Sigmoid colon (tissue), 7 donors: ENCODE measurements at places on chromosomes 2 and 18. TPM values are rescaled to one million over a fixed set of nuclear protein-coding genes. Genes with fewer than 3 reads are reported as not detected.

The RPRD1A gene
- 71.2 TPM for total RNA-seq

The C1GALT1C1L gene
- total RNA-seq: 4.3 TPM

The SERPINB11 gene
- total RNA-seq: not detected

The ERMN gene
- not detected for total RNA-seq

The SPC25 gene
- total RNA-seq: not detected

The FHOD3 gene
- 18.5 TPM for total RNA-seq

The LRRC30 gene
- not detected for total RNA-seq

DNA sequence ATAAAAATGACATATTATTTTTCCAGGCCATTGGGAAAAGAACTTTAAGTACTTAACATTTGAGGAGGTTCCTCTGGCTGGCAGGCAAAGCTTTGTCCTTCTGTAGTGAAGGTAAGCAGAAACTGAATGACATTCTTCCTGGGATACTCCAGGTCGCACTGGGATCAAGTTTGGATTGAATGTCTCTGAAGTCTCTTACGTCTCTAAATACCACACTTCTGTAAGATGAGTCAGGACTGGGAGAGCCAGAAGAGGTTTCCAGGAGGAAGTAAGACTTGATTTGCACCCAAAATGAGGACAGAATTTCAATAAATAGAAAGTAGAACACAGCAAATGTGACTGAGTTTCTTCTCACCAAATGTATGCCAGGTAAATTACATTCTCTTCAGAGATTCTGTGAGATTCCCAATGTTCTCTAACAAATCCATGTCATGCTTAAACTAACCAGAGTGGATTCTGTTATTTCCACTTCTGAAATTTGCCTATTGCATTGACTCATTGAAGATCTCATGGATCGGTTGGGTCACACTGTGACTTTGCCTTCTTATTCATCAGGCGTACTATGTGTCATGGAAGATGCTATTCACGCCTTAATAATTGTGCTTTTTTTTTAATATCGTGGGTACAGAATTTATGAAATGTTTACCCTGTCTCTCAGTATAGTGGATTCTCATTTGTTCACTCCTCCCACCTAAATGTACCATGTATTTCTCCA is 25.5 kb upstream of the VIT start:
- DNase-seq: no peak

DNA sequence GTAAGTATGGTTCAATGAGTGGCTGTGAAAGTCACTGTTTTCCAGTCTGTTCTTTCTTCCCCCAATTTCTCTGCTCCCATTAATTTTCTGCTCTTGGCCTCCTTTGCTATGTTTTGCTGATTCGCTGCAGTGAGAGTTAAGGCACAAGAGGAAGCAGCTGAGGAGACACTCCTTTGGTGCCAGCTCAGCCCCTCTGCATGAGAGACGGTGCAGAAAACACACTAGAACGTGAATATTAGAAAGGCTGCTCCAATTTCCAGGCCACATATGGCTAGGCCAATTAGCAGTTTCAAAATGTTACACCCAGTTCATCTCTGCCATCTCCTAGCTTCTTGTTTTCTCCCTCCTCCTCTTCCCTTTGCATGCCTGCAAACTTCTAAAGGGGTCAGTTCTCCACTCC is 38.9 kb downstream of the AKAIN1 start:
- no peak for DNase-seq

DNA sequence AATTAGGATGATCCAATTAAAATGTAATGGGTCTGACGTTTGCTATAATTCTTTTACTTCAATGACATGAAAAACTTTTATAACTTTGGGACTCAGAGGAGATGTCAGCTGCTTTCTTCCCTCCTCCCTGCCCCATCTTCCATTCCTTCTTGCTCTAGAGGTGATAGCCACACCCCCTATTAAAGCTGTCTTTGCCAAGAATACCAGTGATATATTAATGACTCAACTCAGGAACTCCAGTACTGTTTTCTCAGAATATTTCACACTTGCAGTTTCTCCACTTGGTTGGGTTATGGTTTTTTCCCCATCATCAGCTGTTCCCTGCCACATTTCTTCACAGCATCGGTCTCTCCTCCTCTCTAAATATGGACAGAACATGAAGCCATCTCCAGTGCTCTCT is 184.0 kb downstream of the KCNE4 start:
- DNase-seq: no peak

DNA sequence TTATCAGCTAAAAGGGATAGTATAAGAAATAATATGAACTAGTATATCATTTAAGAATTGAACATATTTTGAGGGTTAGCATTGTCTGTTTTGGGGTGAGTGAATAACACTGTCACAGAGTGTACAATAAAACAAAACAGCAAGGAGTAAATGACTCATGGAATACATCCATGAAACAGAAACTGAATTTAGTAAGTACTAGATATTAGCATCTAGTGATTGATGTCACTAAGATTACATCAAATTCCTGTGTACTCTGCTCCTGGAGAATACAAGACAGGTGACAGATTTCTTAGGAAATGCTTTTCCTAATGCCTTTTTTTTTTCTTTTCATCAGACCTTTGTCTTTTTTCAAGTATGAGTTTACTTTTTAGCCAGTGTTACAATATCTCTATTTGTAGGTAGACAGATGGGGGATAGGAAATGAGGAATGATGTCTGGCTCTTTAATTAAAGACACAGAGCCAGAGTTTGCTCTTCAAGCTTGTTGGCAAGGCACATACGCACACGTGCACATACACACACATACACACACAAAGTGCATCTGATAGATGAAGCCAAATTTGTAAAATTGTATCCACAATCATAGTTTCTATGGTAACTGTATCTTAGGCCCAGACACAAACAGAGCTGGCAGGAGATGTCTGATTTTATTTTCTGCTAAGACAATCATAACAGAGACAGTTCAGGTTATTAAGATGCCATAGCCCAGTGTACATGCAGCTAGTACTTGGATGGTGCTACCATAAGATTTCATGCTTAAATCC is 138.2 kb upstream of the NRP2 start:
- DNase-seq: no peak

- no peak for DNase-seq
Observed at GRCh38 chr2:60678551-60678950, 77.5 kb upstream of the PAPOLG start.

DNA sequence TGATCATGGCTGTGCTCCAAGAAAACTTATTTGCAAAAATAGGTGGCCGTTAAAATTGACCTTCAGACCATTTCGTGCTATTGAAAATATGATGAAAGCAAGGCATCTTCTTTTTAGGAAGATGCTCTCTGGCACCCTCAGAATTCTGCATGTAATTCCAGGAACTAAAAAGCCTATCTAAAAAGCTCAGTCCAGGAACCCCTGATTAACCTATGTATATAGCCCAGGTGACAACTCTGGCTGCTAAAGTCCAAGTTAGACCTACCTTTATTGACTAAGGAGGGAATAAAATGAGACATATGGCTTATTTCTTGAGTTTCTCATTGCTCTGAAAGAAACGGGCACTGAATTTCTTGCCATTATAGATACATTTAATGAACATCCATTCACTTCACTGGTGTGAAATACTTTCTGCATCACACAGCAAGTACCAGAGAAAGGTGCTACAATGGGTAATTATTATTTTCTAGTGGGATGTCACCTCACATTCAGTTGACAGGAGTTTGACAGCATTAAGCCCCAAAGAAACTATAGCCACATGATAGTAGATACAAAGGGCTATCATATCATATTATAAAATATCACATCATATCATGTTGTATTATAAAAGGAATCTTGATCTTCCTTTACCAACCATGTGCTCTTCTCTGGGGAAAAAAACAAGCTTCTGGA is 83.8 kb downstream of the EPHA4 start:
- no peak for DNase-seq

DNA sequence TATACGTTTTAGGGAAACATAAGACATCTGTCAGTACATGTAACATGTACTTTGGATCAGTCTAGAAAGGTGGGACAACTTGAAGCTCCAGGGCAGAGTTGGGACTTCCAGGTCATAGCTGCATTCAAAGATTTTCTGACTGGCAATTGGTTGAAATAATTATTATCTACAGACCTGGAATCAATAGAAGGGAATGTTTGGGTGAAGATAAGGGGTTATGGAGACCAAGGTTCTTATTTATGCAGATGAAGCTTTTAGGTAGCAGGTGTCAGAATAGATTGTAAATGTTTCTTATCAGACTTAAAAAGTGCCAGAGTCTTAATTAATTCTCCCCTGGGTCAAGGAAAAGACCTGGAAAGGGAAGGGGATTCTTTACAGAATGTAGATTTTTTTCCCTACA is 19.8 kb downstream of the RPIA start:
- no peak for DNase-seq

GRCh38 chr2:186780701-186781316 is 68.2 kb downstream of the ZSWIM2 start:
- no peak for DNase-seq
